Stimulated activated CD8-positive, alpha-beta memory T cell treated with anti-CD3 and anti-CD28 coated beads, Interleukin-4, amount 100 ng/mL, for 4 hours (primary cell): ENCODE measurements at places on chromosomes 11 and 22.
A peak's percentile ranks its signal among the peaks of the same experiment; 100 is the strongest.

DNA sequence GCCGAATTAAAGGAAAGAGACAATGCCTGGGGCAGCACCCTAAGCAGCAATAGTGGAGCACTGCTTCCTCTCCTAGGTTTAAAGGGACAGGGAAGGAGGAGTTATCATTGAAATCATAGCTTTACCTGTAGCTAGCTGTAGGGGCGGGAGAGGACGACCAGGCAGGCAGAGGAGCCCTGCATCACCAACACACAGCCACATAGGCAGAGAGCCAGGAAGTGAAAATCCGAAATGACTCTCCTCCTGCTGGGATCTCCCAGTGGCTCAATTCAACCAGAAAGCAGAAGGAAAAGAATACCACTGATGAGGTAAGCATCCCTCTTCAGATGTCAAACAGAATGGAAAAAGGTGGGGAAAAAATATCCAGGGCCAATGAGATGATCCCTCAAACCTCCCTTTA lies 20.4 kb downstream of the MRGPRX4 start:
- no peak for DNase-seq

GRCh38 chr11:17845431-17845881 lies 110.9 kb downstream of the KCNC1 start:
- DNase-seq, result no peak

- peak; percentile 93 for DNase-seq
These were observed at the start of gene DGCR2 for GRCh38 chr22:19122143-19122751. Gene DGCR2, minus strand, starts transcription at chr22:19122412. Its CDS starts 206 bp downstream, at chr22:19122206.

DNA sequence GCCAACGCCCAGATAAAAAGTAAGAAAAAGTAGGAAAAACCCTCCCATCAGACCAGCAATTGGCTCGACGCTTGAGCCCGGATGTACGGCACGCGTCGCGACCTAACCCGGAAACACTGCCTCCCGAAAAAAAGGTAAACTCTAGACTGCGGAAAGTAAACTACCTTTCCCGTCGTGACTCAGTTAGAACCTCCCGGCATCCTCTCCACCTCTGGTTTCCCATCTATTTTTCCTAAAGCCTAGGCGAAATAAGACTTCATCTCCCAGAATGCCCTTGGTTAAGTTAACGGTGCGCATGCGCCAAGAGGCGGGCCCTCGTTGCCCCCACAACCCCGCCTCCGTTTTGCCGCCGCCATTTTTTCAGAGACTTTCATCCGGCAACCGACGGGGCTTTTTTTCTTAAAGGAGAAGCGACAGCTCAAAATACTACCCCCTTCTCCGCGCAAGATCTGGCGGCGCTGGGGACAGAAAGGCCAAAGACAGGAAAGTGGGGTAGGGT lies 678 bp upstream of the ZFP91 start:
- peak; percentile 88 for DNase-seq

- DNase-seq, result no peak
These were observed 19.3 kb upstream of the RASL10A start for GRCh38 chr22:29334696-29335344.

GRCh38 chr11:75924966-75925784 lies 110.2 kb downstream of the UVRAG start:
- no peak for DNase-seq

GRCh38 chr22:47174096-47174495 lies 411.6 kb downstream of the TBC1D22A start:
- no peak for DNase-seq

DNA sequence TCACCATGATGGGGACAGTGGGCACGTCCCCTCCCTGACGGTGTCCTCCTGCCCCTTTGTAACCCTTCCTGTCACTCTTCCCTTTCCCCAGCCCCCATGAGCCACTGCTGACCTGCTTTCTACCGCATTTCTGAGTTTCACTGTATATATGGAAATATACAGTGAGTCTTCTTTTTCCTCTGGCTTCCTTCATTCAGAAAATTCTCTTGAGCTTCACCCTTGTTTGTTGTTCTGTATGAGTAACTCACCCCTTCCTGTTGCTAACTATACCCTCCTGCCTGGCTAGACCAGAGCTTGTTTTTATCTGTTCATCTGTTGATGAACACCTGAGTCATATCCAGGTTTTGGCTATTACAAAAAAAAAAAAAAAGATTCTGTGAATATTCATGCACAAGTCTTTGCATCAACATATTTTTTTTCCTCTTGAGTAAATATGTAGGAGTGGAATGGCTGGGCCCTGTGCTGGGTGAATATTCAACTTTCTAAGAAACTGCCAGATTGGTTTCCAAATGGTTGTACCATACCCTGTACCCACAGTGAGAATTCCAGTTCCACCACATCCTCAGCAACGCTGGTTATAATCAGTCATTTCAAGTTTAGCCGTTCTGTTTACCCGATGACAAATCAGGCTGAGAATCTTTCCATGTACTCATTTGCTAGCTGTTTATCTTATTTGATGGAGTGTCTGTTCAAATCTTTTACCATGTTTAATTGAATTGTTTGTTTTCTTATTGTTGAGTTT lies 62.0 kb downstream of the IGF2 start:
- DNase-seq, result no peak

GRCh38 chr11:128737704-128738103 lies 43.8 kb downstream of the FLI1 start:
- no peak for DNase-seq

- DNase-seq, result no peak
These were observed 1415.2 kb downstream of the TBC1D22A start for GRCh38 chr22:48177631-48178030.

GRCh38 chr11:26483108-26483507 lies 89.0 kb downstream of the MUC15 start:
- DNase-seq, result no peak

- no peak for DNase-seq
These were observed 40.9 kb downstream of the SERPINH1 start for GRCh38 chr11:75602951-75603350.

DNA sequence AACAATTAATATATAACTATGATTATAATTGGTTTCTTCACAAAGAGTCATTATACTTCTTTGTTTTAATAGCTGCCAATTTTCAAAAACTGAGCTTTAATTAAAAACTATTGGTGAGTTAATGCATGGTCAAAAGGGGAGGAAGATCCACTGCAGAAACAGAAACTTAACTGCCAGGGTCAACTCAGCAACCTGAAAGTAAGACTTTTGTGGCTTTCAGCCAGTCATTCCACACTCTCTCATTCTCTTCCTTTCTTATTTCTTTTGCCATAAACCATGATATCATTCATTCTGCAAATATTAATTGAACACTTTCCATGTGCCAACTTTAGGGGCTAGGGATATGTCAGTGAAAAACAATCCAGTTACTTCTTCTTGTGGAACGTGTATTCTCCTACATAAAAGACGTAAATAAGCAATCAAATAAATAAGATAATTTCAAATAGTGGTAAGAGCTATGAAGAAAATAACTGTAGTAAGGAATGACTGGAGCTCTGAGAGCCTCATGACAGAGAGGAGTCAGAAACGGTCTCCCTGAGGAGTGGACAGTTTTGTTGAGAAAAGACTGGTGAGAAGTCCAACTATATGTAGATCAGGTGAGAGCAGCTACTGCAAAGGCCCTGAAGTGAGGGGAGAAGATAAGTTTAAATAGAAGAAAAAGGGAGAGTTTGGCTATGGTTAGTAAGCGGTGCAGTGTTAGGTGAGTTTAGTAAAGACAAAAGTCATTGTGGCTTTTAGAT lies 130.5 kb downstream of the GRIA4 start:
- no peak for DNase-seq

GRCh38 chr11:71451596-71452198 lies 1.3 kb upstream of the NADSYN1 start:
- DNase-seq, result no peak

DNA sequence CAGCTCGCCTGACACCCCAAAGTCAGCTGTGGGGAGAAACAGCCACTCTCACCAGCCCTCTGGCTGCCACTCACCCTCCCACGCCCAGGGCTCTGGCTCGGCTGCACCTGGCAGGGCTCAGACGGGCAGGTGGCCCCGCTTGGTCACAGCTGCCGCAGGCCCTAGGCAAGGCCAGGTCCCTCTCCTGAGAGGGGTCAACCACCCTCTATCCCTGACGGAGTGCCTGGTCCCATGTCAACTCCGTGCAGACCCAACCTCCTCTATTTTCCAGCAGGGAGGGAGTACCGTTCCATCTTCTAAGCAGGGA lies 1.9 kb downstream of the MAP4K2 start:
- no peak for DNase-seq

DNA sequence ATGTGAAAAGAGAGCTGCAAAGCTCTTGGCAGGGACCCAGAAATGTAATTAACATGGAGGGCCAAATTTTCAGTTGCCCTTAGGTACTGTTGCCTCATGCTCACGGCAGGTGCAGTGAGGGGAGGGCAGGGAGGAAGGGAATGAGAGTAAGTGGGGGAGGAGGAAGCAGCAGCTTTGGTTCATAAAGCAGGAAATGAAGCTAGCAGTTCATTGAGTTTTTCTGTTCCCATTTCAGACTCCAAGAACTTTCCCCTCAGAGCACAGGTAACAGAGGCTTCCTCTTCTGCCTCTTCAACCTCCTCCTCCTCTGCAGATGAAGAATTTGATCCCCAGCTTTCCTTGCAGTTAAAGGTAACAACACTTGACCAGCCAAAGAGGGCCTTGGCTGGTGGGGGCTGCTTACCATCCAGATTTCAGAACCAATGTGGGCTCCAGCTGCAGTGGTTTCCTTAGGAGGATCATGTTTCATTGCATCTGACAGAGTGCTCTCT lies 57.9 kb upstream of the PARVA start:
- DNase-seq, result no peak

- no peak for DNase-seq
These were observed 19.2 kb upstream of the ADSL start for GRCh38 chr22:40326905-40327735.

DNA sequence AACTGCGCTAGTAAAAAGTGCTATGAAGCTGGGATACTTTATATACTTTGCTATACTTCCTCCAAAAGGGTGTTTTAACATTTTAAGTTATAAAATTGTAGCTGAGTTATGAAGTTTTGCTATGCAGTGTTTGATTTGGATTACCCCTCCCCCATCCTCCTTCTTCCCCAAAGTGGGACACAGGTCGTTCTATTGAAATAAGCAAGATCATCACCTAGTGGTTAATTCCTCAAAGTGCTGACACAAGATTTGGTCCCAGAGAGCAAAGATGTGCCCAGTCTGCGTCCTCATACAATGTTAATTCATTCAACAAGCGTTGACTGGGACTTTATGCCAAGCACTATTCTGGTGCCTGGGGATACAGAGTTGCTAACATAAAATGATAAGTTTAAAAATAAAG lies 78.5 kb downstream of the SPON1 start:
- DNase-seq, result no peak
